ENCODE measurements at places on chromosomes 1 and 21.

DNA sequence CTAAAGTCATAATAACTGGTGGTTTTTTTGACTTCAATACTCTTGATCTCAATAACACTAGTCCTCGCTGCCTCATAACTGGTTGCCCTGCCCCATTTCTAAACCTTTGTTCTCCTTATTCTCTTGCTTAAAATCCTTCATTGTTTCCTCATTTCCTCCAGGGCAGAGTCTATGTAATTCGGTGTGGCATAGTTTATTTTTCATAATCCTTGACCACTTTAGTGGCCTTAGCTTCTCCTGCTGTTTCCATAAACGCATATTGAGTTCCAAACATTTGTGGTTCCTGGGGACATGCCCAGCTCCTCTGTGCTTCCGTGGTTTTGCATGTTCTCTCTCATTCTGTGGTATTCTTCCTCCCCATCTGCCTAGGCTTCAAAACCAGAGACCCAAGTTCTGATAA lies 19.0 kb upstream of the TLCD4 start:
- no peak for DNase-seq

- no peak for DNase-seq
These were observed 22.3 kb downstream of the MFSD2A start for GRCh38 chr1:39977202-39977601.

DNA sequence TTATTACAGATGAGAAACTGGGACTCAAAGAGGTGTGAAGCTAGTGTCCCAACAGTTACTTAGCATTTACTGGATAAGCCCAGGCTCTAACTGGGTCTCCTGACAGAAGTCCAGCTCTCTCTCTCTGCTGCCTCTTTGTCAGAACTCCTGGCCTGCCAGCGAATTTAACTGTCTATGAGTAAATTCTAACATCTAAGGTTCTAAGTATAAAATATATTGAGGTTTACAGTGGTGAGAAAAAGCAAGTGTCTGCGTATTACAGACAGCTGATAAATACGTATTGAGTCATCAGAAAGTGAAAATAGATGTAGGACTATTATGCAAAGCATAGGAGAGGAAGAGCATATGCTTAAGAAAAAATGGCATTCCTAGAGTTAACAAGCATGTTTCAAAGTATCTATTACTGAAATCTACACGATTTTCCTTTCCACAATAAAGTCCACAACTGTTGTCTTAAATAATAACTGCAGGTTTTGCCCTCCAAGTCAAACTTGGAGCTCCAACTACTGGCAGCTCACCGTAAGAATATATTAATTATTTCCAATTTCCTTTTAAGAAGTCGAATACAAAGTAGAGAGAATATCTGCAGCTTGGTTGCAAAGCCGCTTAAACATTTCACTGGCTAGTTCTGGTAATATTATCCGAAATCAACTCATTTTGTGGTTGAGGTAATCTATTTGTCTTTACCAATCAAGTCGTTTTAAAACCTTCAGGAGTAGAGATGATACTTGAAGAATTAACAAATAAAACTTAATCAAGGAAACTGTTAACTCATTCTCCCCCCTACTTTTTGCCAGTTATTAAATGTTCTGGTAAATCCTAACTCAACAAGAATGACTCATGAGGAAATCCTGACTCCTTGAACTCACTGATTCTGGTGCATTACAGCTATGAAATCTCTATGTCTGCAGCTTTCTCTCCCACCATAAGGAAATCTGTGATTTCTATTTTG lies 1.4 kb upstream of the RGS2 start:
- no peak for DNase-seq

- DNase-seq: no peak
These were observed 75.7 kb downstream of the UCHL5 start for GRCh38 chr1:192983349-192983980.

All from hippocampal formation (tissue), 2 donors.